ENCODE measurements at places on chromosomes 11 and 22.
A peak's percentile ranks its signal among the peaks of the same experiment; 100 is the strongest.

GRCh38 chr11:95451682-95452081 is 220.7 kb upstream of the SESN3 start:
- no peak for DNase-seq

DNA sequence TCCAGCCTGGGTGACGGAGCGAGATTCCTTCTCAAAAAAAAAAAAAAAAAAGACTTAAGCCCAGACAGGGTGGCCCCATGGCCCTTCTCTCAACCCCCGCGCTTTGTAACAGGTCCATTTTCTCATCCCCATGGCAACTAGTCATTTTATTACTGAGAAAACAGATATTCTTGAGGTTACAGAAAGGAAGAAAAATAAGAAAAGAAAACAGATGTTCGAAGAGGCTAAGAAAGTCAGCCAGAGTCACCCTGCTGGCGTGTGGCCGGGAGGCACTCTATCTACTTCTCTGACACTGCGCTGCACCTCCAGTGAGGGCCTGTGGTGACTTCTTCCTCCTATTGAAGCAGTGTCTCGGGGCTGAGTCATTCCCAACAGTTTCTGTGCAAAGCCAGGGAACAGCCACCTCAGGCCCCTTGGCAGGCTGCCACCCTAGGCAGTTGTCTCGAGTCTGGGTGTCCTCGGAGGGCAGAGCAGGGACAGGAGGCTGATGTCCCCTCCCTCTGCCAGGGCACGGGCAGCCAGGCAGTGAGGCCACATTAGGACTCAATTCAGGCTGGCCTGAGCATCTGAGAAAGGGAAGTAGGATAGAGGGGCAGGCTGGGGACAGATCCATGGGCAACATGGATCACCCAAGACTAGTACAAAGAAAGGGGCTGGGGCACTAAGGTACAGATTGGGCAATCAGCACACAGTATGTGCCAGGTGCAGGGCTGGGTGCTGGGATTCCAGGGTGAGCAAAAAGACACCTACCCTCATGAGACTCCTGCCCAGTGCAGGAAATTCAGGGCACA is 16.4 kb upstream of the SYVN1 start:
- DNase-seq: peak; percentile 61

- DNase-seq: no peak
Measured at GRCh38 chr22:37401401-37402183, 25.7 kb downstream of the ELFN2 start.

- no peak for DNase-seq
Measured at GRCh38 chr11:102469196-102469821, 16.7 kb upstream of the TMEM123 start.

DNA sequence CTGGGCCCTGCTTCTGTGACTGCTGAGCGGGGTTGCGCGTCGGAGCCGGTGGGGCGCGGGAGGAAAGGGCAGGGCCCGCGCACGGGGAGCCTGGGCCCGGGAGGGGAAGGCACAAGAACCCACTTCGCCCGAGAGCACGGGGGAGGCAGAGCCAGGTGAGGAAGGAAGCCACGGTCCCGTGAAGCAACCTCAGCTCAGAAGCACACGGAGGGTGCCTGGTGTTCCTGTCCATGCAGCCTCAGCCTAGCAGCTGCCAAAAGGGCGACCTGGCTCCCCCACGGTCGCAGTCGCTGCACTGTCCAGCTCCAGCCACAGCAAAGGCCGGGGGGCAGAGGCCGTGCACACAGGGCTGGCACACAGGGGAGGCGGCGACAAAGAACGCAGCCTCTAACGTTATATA is 9.3 kb upstream of the CDC42BPG start:
- no peak for DNase-seq

GRCh38 chr11:91158891-91159537 is 936.2 kb upstream of the CHORDC1 start:
- DNase-seq: no peak

GRCh38 chr11:78822931-78823423 is 248.3 kb upstream of the NARS2 start:
- no peak for DNase-seq

GRCh38 chr11:96203567-96204365 is 139.2 kb downstream of the MAML2 start:
- no peak for DNase-seq

DNA sequence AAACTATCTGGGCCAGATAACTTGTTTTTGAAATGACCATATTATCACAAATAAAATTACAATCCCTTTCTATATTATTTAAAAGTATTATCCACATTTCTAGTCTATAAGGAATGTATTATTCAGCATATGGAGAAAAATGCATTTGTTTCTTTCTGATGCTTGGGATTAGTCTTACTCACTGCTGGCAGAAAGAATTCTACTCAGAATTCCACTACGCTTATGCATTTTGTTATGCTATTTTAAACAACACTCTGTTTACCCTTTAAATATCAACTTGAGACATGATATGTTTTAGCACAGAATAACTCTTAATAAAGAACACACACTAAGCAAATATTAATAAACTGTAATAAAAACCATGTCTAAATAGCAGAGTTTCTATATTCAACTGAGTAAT is 77.6 kb upstream of the ANO3 start:
- no peak for DNase-seq

DNA sequence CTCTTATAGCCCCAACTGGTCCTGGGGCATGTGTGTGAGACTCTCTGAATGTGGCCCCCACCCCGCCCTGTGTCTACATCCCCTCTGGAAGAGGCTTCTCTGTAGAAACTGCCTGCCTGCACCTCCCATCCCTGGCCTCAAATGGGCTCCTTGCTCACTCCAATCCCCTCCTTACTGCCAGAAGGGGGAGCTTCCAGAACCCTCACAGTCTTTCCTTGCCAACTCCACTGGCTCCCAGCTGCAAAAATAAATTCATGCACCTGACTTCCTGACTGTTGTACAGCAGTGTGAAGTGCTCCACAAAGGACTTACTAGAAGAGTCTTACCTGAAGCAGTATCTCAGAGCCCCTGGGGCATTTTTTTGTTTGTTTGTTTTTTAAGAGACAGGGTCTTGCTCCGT is 15.2 kb upstream of the SERPIND1 start:
- no peak for DNase-seq

DNA sequence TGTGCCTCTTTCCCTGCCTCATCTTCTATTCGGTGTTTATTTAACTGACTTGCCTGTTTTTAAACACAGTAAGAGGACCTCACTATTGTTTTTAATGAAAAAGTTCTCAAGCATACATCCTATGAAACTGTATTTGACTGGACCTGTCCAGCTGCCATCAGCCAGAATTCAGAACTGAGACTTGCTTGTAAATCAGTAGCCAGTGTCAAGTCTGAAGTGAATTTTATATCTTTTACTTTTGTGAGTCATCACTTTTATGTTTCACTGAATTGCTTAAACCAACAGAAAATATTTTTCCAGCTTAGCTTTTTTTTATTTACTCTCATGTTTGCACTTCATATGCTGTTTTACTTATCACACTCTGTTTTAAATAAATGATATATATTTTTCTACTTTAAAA is 88.3 kb downstream of the LUZP2 start:
- no peak for DNase-seq

DNA sequence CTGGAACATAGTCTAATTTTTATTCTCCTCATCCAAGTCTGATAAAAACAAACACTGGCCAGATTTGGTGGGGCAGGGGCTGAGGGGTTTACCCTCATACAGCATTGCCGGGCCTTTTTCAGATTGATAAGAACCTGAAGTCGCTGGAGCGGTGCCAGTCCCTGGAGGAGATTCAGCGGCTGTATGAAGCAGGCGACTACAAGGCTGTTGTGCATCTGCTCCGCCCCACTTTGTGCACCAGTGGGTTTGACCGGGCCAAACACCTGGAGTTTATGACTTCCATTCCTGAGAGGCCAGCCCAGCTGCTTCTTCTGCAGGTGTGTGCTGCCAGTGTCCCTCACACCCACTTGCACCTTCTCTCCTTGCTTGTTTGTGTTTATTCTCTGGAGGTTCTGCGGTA is 55.8 kb downstream of the CABIN1 start:
- DNase-seq: no peak

Data from NCI-H2107 (cell line).